Activated naive CD8-positive, alpha-beta T cell treated with anti-CD3 and anti-CD28 coated beads for 36 hours (primary cell): ENCODE measurements at places on chromosomes 2 and 18. TPM values are rescaled to one million over a fixed set of nuclear protein-coding genes. Genes with fewer than 3 reads are reported as not detected.
A peak's percentile ranks its signal among the peaks of the same experiment; 100 is the strongest.

- H3K4me1 ChIP-seq, result no peaks in the 10 kb centered on the region
- no peak for DNase-seq
- no peak overlapping the region for H3K4me3 ChIP-seq
- H3K36me3 ChIP-seq, result no peaks in the 10 kb centered on the region
Observed at GRCh38 chr2:151159109-151159662, 102.5 kb downstream of the RBM43 start.

DNA sequence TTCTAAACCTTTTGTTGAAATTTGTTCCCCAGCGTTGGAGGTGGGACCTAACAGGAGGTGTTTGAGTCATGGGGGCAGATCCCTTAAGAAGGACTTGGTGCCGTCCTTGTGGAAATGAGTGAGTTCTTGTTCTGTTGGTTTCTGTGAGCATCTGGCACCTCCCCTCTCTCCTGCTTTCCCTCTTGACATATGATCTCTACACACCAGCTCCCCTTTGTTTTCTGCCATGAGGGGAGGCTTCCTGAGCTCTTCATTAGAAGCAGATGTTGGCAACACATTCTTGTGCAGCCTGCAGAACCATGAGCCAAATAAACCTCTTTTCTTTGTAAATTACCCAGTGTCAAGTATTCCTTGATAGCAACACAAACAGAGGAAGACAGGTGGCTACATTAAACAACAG is 23.8 kb downstream of the NABP1 start:
- DNase-seq, result no peak
- peaks cover 11% of the 10 kb centered on the region for H3K36me3 ChIP-seq
- no peak overlapping the region for H3K4me3 ChIP-seq
- no peak overlapping the region for H3K27ac ChIP-seq

- no peaks in the 10 kb centered on the region for H3K36me3 ChIP-seq
- H3K27ac ChIP-seq, result peak overlapping the region; percentile 57
- peaks cover 29% of the 10 kb centered on the region for H3K27me3 ChIP-seq
- H3K4me1 ChIP-seq, result peaks cover 35% of the 10 kb centered on the region
- DNase-seq, result peak; percentile 69
- H3K4me3 ChIP-seq, result no peak overlapping the region
Observed at GRCh38 chr18:59921384-59921891, 21.6 kb downstream of the PMAIP1 start.

GRCh38 chr2:96265349-96265839 is 403 bp downstream of the TMEM127 start:
- H3K4me3 ChIP-seq, result peak overlapping the region; percentile 100
- H3K27ac ChIP-seq, result peak overlapping the region; percentile 56

The CXCR1 gene
- not detected for total RNA-seq
